Effector CD4-positive, alpha-beta T cell (primary cell): ENCODE measurements at places on chromosomes 2 and 18.
A peak's percentile ranks its signal among the peaks of the same experiment; 100 is the strongest.

- DNase-seq: no peak
Measured at GRCh38 chr2:14560716-14561115, 71.8 kb upstream of the LRATD1 start.

GRCh38 chr2:134668821-134669220 is 50.0 kb downstream of the TMEM163 start:
- DNase-seq: peak; percentile 77

DNA sequence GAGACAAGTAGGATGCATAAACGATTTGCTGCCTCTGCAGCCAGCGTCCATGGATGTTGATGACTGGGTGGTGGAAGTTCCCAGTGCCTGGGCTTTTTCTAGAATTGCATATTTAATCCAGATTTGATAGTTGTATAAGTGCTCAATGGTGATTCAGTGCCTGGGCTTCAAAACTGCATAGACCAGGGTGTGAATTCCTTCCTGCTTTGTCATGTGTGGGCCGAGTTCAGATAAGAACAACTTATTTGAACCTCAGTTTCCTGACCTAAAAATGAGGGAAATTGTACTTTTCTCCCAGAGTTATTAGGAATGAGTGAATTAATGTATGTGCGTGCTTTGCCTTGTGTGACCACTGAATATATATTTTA is 154.6 kb downstream of the WDSUB1 start:
- no peak for DNase-seq

- no peak for DNase-seq
Measured at GRCh38 chr18:9735879-9736278, 27.8 kb downstream of the RAB31 start.

GRCh38 chr18:61609131-61609530 is 275.9 kb downstream of the CDH20 start:
- no peak for DNase-seq

GRCh38 chr18:67508146-67508545 is 8.4 kb downstream of the DSEL start:
- DNase-seq: no peak

- no peak for DNase-seq
Measured at GRCh38 chr2:182929972-182930371, 63.5 kb upstream of the FRZB start.

DNA sequence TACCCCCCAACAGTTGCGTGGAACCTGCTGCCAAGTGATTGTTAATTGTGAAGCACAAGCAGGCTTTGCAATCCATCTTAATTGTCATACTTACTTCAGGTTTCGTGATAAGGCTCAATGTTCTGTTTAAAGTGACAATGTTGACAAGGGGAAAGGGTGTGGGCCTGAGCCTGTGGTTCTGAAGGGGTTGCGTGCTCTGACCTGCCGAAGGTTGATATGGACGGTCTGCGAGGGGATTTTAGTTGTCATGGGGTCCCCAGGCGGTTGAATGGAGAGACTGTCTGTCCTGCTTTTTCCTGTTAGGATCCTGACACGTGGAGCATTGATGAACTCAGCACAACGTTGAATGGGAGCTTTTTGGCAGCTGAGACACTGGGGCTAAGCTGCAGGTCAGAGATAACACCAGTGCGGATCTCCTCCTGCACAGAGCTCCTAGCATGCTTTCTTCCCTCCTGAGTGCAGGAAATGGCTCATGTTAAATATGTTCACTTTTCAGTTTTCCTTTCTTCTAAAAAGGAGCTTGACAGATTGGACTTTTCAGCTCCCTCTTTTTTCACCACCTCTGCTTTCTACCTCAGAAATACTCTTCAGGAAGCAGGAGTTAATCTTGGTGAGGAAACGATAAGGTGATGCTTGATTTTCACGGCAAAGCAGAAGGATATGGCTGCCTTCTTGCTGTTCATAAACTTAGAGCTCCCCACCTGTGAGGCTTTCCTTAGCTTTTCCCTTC is 62.9 kb upstream of the ZEB2 start:
- DNase-seq: no peak

DNA sequence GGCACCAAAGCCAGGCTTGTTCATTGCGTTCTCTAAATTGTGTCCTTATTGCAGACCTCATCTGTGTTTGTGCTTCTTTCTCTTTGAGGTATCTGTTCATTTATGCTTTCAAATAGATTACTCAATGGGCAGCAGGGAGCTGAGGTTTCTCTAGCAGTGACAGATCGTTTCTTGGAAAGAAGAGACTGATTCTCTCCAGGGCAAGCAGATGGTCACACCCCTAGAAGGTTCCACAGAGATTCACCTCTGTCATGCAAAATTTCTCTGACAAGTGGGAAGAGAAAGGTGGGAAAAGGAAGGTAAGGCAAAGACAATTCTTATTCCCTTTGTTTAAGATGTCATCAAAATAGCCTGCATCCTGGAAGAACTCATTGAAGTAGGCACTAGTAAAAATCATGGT is 14.0 kb downstream of the DLGAP1 start:
- no peak for DNase-seq

DNA sequence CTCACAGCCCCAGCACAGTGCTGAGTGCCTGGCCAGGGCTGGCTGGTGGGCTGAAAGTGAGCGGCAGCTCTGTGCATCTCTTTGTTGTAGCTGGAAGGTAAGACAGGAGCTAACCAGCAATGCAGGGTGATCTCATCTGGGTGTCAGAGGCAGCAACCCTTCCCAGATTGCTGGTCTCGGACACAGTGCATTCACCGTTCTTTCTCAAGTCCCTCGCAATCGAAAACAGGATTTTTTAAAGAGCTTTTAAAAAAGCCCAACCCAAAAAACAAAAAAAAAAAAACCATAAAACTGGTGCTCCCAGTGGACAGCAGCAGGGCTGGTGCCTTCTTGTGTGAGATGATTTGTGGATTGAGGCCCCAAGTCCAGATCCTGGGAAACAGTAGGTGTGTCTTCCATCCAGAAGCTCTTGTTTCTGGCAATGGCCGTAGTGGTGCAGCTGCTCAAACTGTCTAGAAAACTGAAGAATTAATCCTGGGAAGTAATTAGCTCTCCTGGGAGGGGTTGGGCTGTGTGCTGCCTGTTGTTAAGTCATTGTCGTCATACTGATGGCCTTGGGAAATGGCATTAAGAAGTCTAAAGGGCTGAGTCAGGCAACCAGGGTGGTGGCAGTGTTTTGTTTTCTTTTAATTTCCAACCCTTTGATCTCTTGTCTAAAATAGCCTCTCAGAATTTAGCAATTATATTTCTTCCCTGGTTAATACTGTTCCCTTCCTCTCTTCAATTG is 156.7 kb downstream of the KLHL29 start:
- no peak for DNase-seq

DNA sequence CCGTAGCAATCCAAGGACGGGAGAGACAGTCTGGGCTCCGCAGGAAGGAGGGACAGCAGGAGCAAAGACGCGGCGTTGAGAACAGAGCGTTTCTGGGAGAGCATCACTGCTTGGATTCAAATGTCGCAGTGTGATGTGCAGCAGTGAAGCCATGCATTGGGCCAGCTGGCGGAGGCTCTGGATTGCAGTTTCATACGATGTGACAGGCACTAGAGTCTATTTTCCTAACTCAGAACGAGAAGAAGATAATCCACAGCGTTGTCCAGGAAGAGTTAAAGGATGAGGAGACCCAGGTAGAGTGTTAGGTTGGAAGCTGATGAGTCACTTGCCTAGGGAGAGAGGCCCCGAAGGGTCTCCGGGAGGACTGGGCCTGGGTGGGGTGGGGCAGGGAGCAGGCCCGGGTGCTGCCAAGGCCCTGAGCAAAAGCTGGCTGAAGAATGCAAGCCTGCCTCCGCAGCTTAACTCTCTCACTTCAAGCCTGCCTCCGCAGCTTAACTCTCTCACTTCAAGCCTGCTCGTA is 17.7 kb upstream of the SEMA4C start:
- DNase-seq: no peak

- no peak for DNase-seq
Measured at GRCh38 chr18:55245211-55245614, 286.0 kb upstream of the CCDC68 start.

DNA sequence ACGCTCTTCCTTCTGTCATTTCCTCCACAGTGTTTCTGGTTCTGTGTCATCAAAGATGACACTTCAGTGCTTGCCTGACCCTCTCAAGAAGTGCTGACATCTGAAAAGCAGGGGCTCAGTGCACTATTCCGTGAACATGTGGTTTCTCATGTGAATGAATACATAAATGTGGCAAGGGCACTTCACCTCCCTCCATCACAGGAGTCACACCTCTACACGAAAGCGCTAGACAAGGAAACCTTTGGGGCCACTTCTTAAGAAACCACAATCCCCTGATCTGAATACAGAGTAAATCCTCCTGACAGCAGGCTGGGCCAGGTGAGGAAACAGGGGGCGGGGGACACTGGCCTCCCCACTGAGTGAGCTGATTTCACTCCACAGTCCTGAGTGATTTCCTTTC is 145.8 kb upstream of the ACAA2 start:
- no peak for DNase-seq

DNA sequence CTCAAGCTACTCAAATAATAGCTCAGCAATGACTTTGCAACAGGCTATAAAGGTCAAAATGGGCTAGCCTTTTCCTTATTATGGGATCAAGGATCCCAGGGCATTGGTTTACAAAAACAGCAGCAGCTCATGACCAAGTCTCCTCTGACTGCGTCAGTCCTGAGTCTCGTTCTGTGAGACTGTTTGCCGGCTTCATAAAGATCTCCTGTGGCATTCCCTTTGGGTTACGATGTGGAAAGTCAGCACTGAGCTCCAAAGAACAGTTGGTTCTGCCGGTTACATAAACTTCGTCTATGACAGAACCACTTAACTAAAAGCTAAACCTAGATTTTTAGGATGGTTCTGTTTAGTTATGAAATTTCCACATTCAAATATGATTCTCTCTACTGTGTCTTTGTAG is 674.9 kb downstream of the ZEB2 start:
- no peak for DNase-seq

GRCh38 chr2:8642366-8643068 is 39.3 kb upstream of the ID2 start:
- DNase-seq: no peak

GRCh38 chr2:46735730-46736493 is 179.7 kb downstream of the MCFD2 start:
- DNase-seq: no peak

DNA sequence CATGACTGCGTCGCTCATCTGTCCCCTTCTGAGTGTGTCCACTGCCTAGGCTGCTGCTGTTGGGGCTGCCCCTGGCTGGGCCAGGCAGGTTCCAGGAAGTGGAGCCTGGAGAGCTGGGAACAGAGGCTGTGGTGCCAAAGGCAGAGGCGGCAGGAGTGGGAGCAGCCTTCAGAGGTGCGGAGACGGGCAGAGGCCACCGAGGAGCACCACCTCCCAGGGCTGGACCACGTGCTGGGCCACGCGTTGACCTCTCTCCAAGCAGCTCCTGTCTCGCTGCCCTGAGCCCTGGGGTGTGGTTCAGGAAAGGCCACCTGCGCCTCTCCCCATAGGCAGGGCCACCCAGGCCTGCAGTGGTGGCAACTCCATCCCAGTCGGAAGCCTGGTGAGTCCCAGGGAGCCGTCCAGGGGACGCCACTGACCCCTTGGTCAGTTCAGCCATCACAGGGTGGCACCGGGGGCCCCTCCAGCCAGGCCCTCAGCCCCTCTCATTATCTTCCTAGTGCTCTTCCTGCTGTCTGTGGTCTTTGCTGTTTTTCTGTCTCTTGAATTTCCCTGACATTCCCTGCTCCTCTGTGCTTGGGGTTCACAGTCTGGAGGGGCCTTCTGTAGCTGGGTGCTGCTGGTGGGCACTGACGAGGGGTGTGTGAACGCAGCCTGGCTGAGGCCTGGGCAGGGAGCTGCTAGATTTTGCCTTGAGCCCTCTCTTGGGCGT is 122.8 kb upstream of the HS6ST1 start:
- no peak for DNase-seq

- DNase-seq: no peak
Measured at GRCh38 chr18:57431002-57431382, 4.2 kb upstream of the ONECUT2 start.

DNA sequence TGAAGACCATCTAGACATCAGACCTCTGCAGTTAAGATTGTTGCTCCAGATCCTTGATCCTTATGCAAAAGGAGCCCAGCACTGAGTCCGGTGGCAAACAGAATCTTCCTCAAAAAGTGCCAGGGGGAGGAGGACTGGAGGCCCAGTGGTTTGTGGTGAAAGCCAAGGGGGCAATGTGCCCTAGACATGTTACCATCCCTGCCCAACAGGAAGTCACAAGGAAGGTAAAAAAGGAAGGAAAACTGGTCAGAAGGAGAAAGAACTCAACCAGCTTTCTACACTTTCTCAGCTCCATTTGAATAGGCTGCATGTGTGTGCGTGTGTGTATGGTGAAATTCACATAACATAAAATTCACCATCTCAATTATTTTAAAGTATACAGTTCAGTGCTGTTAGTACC is 25.0 kb upstream of the KDM3A start:
- no peak for DNase-seq

- no peak for DNase-seq
Measured at GRCh38 chr2:130370490-130370889, 14.6 kb downstream of the PTPN18 start.

GRCh38 chr18:6294148-6294784 is 120.4 kb downstream of the L3MBTL4 start:
- no peak for DNase-seq

DNA sequence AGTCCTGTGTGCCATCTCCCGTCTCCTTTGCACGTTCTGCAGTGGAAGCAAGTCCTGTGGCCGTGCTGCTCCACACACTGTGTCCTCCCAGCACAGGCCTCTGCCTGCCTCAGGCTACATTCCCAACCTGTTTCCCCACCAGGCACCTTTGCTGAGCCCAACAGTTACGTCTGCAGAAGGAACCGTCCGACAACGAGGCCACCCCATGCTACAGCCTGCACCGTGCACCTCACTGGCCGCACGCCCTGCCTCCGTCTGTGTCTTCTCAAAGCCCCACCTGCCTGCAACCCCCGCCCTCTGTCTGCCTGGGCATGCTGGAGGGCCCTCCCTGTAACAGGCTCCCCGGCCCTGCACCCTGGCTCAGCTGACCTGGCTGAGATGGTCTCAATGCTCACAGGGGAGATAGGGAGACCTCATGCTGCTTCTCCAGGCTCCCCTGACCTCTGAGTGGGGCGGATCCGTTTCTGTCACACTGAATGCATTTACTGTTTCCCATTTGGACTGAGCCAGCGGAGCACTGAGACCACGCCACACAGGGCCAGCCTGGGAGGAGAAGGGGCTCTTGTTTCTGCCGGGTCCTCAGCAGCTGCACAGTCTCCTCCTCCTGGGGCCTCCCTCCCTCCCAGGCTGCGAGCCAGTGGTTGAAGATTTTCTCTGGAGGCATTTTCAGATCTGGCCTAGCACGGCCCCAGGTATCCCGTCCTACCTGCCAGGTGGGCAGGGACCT is 109.1 kb upstream of the OTOS start:
- DNase-seq: no peak

GRCh38 chr18:39655341-39655740 is 2089.7 kb upstream of the CELF4 start:
- DNase-seq: no peak

GRCh38 chr18:13587001-13587400 is 139.4 kb downstream of the FAM210A start:
- DNase-seq: no peak

GRCh38 chr2:22867973-22868372 is 517.0 kb upstream of the KLHL29 start:
- DNase-seq: no peak
